ENCODE measurements at places on chromosomes 2 and 18. TPM values are rescaled to one million over a fixed set of nuclear protein-coding genes. Genes with fewer than 3 reads are reported as not detected.

Gene DPYSL5
- not detected for total RNA-seq

Gene SOWAHC
- 20.8 TPM for total RNA-seq

Gene ARHGEF33
- total RNA-seq = 6.4 TPM

GRCh38 chr18:23539911-23540525 lies 36.7 kb downstream of the RMC1 start:
- no peak for DNase-seq

DNA sequence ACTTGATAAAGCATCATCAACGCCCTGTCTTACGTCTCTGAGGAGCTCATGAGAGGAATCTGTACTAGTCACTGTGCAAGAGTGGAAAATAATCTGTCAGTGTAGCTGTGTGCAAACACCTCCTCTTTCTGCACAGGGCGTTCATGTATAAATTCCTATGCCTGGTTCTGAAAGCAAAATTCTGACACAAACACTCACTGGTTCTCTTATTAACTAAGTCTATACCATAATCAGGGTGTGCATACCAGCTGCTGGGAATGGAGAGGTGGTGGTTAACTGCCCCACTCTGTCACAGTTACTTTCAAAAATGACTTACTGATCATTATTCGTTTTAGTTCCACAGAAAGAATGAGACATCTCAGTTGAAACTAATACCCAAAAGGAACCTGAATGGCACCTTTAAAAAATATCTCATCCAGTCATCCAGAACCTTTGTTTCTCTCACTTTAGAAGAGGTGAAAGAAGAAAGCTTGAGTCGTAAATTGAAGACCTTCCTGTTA lies 35.7 kb downstream of the STK39 start:
- DNase-seq = no peak

DNA sequence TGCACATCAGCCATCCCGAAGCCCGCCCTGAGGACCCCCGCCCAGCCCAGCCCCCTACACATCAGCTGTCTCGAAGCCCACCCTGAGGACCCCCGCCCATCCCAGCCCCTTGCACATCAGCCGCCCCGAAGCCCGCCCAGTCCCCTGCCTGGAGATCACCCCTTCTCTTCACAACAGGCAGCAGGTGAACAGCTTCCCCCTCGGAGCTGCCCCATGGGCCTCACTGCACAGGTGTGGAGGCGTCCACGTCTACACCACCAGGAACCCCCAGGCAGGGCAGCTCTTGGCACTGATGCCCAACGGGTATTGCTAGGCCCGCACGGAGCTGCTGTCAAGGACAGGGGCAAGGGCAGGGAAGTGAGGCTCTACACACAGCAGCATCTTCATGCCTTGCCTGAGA lies 137.6 kb downstream of the HDAC4 start:
- DNase-seq = no peak

DNA sequence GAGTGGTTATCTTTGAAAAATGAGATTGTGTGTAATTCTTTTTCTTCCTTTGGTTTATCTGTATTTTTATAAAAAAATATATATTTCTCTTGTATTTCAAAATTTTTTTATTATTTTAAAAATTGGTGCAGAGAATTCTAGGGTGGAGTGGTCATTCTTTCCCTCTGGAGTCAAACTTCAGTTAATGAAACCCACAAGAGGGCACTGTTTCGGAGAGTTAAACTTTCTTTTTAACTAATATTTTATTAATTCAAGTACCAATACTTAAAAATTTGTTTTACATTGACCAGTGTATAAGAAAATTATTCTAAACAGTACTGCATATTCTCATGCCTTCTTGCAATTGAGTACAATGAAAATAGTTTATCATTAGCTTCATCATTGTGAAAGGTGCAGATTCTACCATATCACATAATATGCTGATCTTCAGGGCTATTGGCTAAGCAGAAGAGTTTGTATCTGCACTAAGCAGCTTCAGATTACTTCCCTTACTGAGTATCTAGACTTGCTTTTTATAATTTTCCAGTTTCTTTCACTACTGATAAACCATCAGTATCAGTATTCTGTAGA lies 50.1 kb downstream of the HS1BP3 start:
- no peak for DNase-seq

DNA sequence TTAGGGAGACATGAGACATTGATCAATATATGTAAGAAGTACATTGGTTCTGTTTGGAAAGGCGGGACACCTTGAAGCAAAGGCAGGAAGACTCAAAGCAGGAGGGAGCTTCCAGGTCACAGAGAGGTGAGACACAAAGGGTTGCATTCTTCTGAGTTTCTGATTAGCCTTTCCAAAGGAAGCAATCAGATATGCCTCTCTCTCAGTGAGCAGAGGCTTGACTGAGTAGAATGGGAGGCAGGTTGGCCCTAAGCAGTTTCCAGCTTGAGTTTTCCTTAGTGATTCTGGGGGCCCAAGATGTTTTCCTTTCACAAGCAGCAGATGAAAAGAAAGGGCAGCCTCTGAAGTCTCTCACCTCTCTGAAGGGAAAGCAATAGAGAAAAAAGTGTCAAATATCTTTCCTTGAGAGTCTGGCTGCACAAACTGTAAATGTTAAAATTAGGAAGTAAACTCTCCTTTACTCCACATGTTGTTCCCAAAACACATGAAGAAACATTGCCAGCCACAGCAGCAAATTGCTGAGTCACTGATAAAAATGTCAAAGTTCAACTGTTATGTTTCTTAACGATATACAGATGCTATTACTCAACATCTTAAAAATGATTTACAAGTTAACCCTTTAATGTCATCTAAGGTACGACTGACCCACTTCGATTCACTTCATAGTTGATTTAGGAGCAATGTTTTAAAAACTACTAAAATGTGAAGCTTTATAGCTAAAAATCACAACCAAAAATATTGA lies 40.3 kb downstream of the CYB5A start:
- no peak for DNase-seq

DNA sequence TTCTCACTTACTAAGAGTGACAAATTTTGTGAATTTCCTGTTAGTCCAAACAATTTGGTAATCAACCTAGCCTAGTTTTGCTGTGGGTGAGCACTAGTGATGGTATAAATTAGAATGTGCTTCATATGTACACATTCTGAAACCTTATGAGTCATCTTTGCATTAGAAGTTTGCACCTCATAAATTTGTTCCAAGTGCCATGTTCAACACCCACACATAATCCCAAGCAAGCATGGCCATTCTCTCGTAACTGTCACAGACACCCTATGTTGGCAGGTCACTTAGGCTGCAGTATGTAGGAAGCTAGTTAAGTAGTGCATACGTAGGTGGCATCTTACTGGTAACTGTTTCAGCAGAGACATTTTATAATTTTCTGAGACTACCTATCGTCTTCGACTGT lies 46.9 kb downstream of the NAB1 start:
- DNase-seq = no peak

DNA sequence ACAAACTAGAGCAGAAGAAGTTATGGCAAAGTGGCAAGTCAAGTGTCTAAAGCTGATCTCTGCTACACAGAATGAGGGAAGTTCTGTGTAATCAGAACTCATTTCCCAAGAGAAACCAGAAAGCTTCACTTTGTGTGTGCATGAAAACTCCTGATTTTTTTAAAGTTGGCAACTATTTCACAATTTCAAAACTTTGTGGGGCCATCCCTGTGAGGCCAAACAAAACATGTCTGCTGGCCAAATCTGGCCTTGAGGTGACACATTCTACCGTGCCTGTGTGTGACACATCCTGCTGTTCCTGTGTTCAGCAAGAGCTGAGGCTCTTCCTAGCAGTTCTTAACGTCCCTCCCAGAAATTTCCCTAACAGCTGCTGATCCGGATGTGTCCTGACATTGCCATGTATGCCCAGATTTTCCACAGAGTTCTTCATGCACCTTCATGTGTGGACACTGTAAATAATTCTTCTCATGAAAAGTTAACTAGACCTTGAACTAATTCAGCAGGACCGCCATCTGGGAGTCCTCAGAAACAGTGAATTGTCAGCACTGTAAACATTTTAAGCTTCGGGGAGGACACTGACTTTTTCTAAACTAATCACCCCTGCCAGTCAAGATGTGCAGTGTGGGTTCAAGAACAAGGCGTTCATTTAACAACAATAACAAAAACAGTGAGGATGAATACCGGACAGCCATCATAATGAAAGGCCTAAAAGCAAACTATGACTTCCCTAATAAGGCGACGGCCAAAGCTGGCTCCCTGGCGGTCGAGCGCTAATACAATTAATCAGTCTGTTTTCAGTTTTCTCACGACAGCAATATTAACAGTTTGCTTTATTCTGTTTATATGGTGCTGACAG lies 99.0 kb downstream of the PLEKHM3 start:
- DNase-seq = no peak

- DNase-seq = no peak
Observed at GRCh38 chr2:227870710-227871374, 589 bp upstream of the DAW1 start.

Measured in ascending aorta (tissue), 2 donors.